Bronchial epithelial cell (primary cell): ENCODE measurements at places on chromosomes 3 and 15. TPM values are rescaled to one million over a fixed set of nuclear protein-coding genes. Genes with fewer than 3 reads are reported as not detected.

Gene GOLIM4
- 17.8 and 26.1 TPM in 2 replicates for total RNA-seq

Gene ISLR2
- not detected in 2 replicates for total RNA-seq

Gene SERINC4
- total RNA-seq: 0.13 TPM in 1 of 2 replicates, not detected in the other

Gene C2CD4A
- 0.53 and 1.3 TPM in 2 replicates for total RNA-seq

Gene SI
- total RNA-seq: not detected in 2 replicates

Gene CCDC39
- not detected in 2 replicates for total RNA-seq

Gene KNG1
- not detected in 2 replicates for total RNA-seq

Gene PODXL2
- total RNA-seq: 1.8 and 3.4 TPM in 2 replicates

Gene LAMB2
- 174 and 189 TPM in 2 replicates for total RNA-seq

- no peak for DNase-seq
Observed at GRCh38 chr15:53566912-53567311, 192.6 kb downstream of the WDR72 start.

- DNase-seq: peak; percentile 75
Observed at GRCh38 chr3:196688349-196688748, 23.7 kb downstream of the CEP19 start.

DNA sequence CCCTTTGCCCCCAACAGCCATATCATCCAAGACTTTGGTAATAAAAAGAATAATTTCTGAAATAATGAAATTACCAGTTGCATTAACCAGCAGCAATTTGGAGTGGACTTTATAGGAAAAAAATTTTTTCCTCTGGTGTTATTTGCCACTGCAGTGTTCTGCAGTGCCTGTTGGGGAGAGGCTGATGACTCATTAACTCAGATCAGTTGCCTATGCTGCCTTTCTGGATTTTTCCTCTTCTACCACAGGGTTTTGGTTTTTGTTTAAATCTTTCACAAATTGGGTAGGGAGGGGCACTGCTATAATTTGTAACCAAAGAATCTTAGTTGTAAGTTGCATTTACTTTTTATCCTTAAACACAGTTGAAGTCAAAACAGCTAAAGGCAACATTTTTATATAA lies 22.7 kb downstream of the ATP6V1A start:
- peak; percentile 52 for DNase-seq

DNA sequence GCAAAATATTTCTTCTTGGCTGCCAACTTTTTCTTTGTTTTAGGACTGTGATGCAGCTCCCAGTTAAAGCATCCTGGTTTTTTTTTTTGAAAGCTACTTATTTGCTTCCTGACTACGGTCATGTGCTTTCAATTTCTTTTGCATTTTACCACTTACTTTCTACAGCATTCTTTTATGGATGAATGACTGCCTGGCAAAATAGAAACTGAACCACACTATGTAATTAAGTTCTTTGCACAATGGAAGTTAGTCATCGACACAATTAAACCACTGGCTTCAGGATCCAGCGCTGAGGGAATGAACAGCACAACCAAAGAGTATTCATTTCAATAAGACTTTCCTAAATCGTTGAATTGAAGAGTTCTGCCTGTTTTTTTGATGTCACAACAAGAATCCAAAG lies 82.2 kb upstream of the EPHA3 start:
- peak; percentile 59 for DNase-seq

DNA sequence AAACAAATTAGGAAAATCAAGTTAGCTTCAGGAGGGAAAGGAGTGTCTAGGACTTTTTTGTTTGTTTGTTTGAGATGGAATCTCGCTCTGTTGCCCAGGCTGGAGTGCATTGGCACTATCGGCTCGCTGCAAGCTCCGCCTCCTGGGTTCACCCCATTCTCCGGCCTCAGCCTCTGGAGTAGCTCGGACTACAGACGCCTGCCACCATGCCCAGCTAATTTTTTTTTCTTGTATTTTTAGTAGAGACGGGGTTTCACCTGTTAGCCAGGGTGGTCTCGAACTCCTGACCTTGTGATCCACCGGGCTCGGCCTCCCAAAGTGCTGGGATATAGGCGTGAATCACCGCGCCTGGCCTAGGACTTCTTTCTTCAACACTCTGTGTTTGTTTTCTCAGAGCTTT lies 171.1 kb downstream of the NLGN1 start:
- no peak for DNase-seq

GRCh38 chr3:41126472-41126871 lies 72.8 kb upstream of the CTNNB1 start:
- DNase-seq: peak; percentile 42

- peak; percentile 87 for DNase-seq
Observed at GRCh38 chr15:84911879-84912660, 27.6 kb downstream of the SLC28A1 start.

DNA sequence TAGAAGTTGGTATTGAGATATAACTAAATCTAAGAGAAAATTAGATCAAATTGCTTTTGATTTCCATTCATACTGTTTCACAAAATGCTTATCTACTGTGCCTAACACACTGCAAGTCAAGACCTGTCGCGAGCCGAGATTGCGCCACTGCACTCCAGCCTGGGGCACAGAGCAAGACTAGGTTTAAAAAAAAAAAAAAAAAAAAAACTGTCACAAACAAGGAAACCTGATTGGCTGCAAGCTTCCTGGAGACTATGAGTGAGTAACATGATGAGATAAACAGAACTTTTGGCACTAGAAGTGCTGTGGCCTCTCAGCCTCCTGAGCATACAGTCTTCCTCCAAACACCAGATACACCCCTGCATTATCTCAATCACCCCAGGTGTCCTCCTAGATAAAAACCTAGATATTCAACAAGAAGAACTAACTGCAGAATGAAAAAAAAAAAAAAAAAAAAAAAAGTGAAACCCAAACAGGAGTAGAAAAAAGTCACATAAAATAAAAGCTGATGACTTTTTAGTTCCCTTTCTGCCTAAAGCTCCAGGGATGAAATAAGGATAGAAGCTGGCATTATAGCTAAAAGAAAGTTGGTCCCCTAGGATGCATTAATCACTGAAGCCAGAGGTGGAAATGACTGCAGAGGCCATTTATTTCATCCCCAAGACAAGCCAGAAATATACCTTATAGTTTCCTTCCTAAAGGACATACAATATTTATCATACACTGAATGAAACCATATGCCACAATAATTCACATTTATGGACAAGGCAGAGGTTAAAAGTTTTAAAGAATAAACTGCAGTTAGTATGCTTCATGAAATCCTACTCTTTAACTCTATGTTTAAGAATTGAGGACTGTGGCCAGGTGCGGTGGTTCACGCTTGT lies 82.4 kb downstream of the P3H2 start:
- peak; percentile 94 for DNase-seq

- no peak for DNase-seq
Observed at GRCh38 chr15:75059607-75060006, 36.2 kb downstream of the PPCDC start.

DNA sequence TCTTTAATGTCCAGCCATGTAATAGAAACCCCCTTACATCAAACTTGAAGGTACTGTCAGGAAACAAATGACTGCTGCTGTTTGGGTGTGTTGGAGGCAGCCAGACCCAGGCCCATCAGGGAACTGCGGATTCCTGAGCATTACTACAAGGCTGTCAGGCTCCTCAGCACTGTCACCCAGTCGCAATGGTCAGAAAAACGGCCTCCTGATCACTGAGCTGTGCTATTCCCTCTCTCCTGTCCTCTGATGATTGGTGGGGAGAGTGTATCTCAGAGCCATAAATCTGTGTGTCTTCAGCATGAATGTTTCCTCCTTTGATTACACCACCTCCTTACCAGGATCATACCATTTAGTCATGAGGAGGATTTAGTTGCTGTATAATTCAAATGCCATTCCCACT lies 135.2 kb upstream of the GADL1 start:
- DNase-seq: no peak

- no peak for DNase-seq
Observed at GRCh38 chr15:37518436-37518835, 416.0 kb upstream of the TMCO5A start.

DNA sequence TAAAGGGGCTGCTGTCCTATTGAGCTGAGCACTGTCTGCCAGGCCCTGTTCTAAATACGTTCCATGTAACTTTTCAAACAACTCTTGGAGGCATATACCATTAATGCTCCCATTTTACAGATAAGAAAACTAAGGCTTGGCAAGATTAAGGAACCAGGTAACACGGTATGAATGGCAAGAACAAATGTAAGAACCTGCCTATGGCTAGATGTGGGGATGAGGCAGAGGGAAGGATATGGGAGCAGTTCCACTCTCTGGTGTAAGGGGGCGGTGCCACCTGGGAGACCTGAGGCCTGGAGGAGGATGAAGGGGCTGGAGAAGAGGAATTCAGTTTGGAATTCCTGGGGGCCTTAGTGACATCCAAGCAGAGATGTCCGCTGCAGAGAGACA lies 3.8 kb upstream of the LMAN1L start:
- no peak for DNase-seq
